HTR-8/SVneo (cell line): ENCODE measurements at places on chromosomes 6 and 20.

- DNase-seq: no peak
These were observed 90.1 kb downstream of the CRYBG1 start for GRCh38 chr6:106450653-106451052.

- no peak for DNase-seq
These were observed 68.1 kb upstream of the CEP85L start for GRCh38 chr6:118719351-118720124.

- no peak for DNase-seq
These were observed 19.4 kb downstream of the RAMACL start for GRCh38 chr6:166567107-166567506.

- no peak for DNase-seq
These were observed 15.1 kb upstream of the ZNF217 start for GRCh38 chr20:53608456-53609452.

DNA sequence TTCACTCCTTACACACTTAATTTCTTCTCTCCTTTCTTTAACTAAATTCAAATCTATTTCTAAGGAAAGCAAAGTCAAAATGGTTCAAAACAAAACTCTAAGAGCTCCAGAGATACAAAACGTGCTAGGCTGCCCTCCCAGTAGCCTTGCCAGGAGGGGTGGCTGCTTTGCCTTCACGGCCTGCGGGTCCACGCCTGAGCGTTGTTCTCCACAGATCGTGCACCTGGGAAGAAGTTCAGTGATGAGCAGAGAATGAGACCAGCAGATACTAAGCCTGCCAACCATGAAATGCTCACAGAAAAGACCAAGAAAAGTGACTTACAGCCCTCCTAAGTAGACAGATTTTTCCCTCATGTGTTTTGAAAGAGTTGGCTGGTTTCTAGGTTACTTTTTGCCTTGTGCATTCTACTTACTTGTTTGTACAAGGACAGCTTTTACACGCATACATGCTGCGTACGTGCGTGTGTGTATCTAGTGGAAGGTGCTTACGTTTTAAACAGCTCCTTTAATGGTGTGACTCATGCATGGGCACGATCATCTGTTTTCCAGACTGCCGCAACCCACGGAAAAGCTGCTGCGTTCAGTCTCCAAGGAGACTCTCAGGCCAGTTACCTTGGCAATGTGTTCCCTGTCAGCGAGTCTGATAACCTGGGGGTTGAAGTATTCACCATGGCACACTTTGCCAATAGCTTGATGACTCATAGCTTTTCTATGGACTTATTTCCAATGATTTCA, 32.4 kb upstream of the PBOV1 start:
- DNase-seq: peak; percentile 10

DNA sequence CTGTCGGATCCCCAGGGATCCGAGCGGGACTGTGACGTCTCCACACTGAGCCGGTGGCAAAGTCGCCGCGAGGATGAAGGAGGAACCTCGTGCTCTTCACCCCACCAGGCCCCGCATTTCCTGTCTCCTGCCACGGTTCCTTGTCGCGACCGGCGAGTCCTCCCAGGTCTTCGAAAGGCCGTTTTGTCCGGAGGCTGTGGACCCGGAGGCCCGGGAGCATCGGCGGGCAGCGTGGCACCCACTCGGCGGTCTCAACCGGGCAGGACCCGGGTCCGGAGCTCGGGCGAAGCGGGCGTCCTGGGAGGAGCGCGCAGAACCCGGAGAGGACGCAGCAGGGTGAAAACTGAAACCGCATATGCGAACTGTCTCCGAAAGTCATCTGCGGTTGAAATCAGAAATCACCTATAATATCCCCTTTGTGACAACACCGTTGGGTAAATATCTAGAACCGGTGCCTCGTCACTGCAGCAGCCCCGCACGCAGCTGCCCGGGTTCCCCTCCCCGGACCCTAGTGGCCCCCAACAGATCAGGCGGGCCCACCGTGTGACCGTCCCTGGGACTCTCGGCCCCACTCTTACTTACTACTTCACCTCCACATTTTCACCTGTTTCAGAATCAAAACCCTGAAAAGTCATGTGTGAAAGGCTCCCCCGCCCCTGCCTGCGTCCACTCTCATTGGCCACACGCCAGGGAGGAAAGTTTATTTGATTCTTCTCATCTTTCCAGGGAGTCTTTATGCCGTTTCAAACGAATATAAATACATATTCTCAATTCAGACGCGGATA, 3.1 kb upstream of the ULBP2 start:
- no peak for DNase-seq

GRCh38 chr20:63074631-63075030, 67.9 kb upstream of the BHLHE23 start:
- no peak for DNase-seq

GRCh38 chr6:38676974-38677544, 25.9 kb downstream of the GLO1 start:
- no peak for DNase-seq

DNA sequence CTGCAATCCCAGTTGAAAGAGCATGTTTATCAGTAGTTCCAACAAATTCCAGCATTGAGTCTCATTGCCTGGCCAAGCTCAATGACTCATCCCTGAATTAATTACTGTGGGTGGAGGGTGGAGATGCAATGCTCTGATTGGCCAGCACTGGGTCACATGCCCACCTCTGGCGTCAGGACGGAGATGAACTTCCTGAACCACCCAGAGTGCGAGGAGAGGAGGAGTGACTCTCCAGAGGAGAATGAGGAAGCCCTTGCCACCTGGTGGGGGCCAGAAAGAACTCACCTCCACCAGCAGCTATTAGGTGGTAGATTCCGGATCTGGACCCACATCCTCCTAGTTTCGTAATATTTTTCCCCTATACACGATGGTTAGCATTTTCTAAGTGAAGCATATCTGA, 283.9 kb downstream of the TBC1D7 start:
- DNase-seq: no peak

DNA sequence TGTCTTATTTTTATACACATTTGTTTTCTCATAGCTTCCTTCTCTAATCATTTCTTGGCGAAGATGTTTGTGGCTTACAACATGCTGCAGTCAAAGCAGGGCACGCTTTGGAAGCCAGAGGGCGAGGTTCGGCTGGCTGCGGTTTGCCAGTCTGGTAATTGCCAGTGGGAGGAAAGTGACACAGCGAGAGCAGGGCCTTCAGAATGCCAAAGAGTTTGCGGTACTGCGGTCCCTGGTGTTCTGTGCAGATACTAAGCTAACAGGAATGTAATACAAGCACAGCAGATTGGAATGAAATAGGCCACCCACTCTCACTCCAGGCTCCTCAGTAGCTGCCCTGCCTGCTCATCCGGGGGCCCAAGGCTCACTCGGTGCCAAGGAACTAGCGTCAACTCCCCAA, 58.7 kb upstream of the TGM3 start:
- peak; percentile 72 for DNase-seq

GRCh38 chr20:38723848-38724625, at the start of gene SLC32A1:
Gene SLC32A1 (plus strand): TSS chr20:38724486. CDS start chr20:38724725, 239 bp downstream.
- no peak for DNase-seq

GRCh38 chr6:30441171-30441570, 48.1 kb upstream of the HLA-E start:
- DNase-seq: no peak

DNA sequence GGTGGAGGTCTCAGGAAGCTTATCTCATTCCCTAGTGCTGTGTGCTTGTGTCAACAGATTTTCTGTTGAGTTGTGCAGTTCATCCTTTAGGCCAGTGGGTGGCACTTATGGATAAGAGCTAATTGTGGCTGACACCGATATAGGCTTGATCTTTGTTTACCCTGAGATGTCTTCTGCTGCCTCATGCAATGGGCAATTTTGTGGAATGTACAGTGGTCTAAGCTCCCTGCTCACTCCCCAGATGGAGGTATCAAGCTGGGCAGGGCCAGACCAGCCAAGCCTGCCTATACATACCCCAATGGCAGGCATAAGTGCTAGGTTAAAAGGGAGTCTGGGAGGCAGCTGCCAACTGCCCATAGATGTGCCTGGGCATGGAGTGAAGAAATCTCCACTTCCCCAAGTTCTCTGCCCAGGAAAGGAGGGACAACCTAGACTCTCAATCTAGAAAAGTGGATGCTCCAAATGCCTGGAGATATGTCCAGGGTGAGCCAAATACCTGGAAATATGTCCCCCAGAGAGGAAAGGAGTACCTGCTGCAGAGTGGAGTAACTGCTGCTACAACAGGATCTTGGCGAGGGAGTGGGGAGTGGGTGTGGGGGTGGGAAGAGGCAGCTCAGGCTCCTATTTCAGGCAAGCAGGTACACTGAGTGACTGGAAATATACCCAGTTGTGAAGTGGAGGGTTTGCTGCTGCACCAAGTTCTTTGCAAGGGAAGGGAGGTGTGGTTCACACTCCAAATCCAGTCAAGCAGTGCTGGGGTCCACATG, 53.2 kb upstream of the ARG1 start:
- peak; percentile 26 for DNase-seq

DNA sequence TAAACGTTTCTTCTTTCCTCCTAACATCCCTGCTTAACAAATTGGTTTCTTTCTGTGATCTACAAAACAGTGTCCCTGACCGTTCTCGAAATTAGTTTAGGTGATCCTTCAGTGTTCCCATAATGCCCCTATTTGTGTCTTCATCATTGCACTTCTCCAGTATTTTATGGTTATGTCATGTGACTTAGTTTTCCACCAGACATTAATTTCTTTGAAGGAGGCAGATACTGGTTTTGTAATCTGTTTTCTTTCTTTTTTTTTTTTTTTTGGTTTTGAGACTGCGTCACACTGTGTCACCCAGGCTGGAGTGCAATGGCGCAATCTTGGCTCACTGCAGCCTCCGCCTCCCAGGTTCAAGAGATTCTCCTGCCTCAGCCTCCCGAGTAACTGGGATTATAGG, 49.2 kb downstream of the FAM217A start:
- no peak for DNase-seq

DNA sequence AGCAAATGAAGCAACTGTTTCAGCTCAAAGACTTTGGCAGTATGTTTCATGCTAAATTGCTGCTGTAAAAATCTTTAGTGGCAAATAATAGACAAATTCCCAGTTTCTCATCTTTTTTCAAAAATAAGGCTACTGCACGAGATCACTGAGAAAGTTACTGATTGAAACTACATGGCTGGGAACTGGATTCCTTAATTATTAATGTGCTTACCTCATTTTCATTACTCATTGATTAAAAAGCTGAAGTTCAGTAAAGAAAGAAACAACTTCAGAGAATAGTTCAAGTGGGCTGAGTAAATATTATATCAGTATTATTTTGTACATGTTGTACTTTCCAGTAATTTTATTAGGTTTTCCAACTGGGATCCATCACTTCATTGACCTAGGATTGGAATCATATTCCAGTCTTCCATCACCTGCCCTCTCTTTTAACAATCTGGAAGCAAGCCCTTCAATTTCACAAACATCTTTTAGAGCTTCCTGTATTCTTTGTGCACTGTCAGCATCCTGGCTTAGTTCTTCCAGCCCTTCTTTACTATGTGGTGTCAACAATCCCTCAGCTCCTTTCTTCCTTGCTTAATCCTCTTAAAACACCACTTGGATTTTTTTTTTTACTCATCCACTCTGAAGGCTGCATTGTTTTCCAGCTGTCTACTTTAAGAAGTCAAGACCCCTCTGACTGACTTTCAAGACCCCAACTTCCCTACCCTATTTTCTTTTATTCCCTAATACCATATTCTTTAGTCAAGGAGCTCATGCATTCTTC, 4.3 kb downstream of the MEI4 start:
- DNase-seq: no peak

- no peak for DNase-seq
These were observed 9.5 kb downstream of the GZF1 start for GRCh38 chr20:23371496-23371895.

DNA sequence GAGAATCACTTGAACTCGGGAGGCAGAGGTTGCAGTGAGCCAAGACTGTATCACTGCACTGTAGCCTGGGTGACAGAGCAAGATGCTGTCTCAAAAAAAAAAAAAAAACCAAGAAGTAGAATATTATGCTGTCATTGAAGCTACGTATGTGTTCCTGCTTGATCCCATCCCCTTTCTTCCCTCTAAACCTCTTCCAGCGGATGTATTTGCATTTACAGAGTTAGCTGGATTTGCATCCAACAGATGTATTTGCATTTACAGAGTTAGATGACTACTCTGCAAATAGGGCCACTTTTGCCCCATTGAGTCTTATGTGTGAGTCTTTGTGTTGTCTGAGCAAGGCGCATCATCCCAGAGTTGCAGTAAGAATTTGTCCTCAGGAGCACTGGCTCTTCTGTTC, 24.9 kb upstream of the IPCEF1 start:
- no peak for DNase-seq

GRCh38 chr6:42259841-42260395, 42.3 kb upstream of the MRPS10 start:
- no peak for DNase-seq

DNA sequence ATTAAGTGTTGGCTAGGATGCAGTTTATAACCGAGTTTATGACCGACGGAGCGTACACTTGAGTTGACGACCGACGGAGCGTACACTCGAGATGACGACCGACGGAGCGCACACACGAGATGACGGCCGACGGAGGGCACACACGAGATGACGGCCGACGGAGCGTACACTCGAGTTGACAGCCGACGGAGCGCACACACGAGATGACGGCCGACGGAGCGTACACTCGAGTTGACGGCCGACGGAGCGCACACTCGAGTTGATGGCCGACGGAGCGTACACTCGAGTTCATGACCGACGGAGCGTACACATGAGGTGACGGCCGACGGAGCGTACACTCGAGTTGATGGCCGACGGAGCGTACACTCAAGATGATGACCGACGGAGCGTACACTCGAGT, 119.8 kb downstream of the HUS1B start:
- DNase-seq: no peak

- no peak for DNase-seq
These were observed 97.6 kb downstream of the SLC22A23 start for GRCh38 chr6:3359101-3359752.

DNA sequence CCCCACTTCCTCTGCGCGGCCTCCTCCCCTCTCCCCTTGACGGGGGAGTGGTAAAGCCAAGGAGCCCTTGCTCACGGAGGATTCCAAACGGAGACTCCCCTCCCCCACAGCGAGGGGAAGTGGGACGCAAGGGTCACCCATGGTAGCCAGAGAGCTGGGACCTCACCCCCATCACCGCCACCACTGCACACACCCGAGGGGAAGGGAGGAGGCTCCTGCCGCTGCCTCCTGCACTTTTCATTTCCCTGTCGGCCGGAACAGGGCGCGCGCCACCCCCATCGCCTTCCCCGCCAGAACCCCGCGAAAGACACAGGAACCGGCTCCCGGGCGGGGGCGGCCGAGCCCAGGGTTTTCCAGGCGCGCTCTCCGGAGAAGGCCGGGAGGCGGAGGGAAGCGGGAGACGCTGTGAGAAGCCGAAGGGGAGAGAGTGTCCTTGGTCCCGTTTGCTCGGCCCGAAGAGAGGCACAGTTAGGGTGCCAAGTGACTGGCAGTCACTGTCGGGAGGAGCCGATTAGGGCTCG, 789 bp downstream of the CCND3 start:
- DNase-seq: peak; percentile 22

GRCh38 chr6:37134036-37134395, 35.9 kb upstream of the PIM1 start:
- no peak for DNase-seq

GRCh38 chr20:16057651-16058050, 515.6 kb downstream of the KIF16B start:
- no peak for DNase-seq

- DNase-seq: no peak
These were observed 150.4 kb downstream of the PCSK2 start for GRCh38 chr20:17377231-17377630.

GRCh38 chr6:37615564-37616340, 81.9 kb downstream of the MDGA1 start:
- DNase-seq: peak; percentile 45
